Fibroblast of skin of right quadriceps (primary cell): ENCODE measurements at places on chromosomes 11 and 22.
A peak's percentile ranks its signal among the peaks of the same experiment; 100 is the strongest.

- DNase-seq = no peak
Observed at GRCh38 chr11:134413043-134413825, 1.2 kb upstream of the B3GAT1 start.

DNA sequence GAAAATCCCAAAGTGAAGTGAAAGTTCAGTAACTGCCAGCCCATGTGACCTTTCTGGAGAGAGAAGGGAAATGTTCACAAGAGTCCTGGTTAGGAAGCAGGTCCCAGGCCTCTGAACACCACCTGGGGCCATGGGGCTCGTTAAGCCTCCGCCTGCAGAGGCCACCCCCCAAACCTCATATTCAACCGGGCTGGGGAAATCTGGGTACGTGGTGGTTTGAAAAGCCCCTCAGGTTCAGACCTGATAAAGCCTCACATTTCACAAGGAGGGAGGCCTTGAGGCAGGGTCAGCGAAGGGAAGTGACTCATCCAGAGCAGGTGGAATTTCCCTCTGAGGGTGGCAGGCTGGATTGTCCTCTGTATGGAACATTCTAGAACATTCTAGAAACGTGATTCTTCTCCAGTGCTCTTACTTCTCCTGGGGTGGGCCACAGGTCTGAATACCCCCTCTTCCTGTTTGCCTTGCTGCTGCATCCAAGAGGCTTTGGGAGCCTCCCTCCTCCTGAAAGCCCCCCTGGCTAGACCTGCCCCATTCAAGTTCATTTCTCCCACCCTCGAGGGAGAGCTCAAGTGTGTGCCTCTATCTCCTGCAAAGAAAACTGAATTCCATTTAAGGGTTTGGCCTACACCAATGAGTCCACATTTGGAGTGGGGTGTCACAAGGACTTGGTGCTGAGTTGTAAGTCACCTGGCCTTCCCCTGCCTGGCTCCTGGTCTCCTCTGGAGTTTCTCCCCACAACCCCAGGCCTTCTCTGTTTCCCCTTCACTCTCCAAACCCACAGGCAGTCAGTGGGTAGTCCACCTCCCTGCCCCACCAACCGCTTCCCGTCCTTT lies 6.3 kb downstream of the FXYD2 start:
- DNase-seq = no peak

- no peak for DNase-seq
Observed at GRCh38 chr11:57645689-57646085, 4.0 kb downstream of the YPEL4 start.

- no peak for DNase-seq
Observed at GRCh38 chr11:60769811-60770210, 13.1 kb downstream of the MS4A15 start.

DNA sequence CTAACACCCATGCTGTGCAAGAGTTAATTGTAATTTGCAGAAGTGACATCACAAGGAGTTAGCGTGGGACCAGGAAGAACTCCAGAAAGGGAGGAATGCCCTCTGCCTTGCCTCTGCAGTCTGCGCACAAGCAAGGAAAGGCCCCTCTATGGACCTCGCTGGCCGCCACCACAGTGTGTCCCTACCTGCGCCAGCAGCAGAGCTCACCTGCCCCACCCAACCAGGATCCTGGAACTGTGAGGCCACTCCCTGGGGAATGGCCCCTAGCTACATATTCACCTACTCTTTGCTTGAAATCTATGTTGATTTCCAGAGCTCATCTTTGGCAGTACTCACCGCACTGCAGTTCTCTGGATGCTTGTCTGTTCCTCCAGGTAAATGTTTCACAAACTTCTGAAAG lies 72.0 kb upstream of the MTNR1B start:
- DNase-seq = no peak

DNA sequence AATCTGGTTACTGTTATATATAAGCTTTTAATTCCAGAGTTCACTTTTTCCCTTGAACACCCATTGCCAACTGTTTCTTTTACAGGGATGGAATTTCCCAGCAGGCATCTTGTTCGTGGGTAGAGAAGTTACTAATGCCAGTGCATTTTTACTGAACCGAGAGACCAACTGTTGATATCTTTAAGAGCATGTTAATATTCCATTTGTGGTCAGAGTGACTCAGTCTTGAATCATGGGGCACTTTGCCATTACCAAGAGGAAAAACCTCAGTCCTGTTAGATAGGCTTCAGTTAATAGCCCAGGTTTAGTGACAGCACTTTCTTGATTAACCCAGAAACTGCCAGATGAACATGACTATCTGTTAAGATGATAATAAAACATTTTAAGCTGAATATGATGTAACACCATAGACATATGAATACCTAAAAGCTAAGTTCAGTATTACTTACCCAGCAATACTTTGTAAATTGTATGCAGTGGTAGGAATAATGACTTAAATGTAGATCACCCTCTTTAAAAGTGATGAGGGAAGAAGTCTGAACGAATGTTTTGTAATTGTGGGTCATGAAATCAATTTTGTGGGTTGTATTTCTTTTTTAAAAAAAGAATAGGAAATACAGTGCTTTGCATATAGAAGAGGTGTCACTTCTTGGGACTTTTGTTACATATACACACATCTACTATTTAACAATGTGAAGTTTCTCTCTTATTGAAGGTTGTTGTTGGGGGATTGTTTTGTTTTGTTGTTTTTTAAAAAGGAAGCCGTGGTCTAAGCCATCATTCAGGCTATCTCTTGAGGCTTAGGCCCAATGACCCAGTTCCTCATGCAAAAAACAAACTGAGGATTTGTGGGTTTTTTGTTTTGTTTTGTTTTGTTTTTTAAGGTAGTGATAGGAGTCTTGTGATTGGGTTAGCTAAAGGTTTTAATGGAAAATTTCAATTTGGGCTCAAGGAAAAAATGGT lies 79.2 kb upstream of the GRIK4 start:
- peak; percentile 99 for DNase-seq

DNA sequence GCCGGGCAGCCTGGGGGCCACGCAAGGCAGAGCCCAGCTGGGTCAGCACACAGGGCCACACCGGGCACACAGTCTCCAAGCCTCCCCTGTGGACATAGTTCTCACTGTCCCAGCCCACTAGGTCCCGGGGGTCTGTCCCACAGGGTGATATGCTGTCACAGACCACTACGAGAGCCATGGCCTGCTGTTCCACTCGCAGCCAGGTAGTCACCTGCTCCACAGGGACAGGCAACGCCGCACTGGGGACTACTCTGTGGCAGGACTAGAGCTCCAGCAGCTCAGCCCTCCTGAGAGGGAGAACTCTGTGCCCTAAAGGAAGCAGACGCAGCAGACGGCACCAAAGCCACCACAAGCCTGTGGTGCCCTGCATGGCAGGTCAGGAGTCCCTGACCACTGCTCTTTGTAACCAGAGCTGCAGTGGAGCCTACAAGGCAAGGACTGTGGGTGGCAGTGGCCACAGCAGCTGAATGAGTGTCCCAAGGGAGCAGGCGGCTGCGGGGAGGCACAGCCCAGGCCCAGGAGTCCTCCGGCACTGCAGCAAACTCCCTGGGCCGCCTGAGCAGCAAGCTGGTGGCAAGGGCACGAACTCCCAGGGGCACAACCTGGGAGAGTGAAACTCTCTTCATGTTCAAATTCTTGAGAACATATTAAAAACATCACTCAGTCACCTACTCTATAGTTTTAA lies 171.2 kb upstream of the GRK3 start:
- DNase-seq = no peak

DNA sequence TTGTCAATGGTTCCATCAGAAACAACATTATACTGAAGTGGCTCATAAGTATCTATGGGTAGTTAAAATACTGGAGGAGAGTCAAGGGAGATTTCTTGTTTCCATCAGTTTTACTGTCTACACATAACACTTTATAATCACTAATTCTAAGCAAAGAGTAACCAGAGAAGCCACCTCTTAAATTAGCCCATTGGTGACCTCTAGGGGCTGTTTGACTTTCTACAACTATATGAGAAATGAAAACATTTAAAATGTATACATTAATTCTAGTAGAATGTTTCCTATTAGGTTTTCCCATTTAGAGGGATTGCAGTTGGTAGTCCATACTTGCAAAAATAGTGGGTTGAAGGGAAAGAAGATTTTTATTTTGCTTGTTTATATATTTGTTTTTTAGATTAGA lies 504.3 kb downstream of the FAM181B start:
- DNase-seq = peak; percentile 31

DNA sequence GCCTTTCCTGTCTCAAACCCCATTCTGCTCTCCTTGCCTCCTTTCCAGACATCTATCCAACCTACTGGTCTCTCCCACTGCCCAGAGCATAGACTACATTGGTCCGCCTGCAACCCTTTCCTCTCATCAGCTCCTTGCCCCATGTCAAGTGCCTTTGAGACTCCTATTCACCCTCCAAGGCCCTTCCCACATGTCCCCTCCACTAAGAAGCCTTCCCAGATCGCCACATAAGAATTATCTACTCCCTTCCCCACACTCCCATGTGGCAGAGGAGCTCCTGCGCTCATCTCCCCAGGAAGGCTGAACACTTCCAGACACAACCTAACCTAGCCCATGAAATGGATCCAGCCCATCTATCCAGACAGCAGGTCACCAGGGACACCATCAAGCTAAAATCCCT lies 10.3 kb downstream of the C1QTNF6 start:
- no peak for DNase-seq

- DNase-seq = no peak
Observed at GRCh38 chr11:10376061-10376460, 71.2 kb downstream of the ADM start.
